ENCODE measurements at places on chromosomes 2 and 18.

DNA sequence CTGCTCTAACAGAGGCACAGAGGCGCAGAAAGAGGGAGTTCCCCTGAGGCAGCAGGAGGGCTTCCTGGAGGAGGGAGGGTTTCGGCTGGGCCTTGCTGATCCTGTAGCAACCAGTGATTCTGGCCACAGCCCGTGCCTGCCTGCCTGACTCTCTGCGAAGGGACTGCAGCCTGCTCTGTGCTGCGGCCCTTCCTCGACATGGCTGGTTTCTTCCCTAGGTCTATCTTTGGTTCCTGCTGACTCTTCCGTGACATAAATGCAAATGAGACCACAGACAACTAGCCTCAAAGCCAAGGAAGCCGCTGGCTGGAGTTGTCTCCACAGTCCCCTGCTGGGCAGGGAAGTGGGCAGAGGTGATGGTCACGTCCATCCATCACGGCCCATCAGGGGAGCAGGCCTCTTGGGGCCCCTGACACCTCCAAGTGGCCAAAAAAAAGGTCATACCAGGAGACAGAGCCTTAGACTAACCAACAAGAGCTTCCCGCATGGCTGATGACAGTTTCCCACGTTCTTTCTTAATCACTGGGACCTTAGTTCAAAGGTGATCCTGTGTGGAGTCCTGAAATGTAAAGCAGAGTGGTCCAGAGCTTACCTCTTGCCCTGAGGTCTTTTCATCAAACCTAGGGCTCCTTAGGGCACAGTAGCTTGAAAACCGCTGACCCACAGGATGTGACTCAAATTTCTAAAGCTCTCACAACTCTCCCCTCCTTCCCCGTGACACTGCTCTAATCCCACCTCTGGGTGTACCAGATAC lies 55.3 kb downstream of the HS1BP3 start:
- DNase-seq: peak; percentile 71

GRCh38 chr2:231685349-231686191 lies 22.8 kb upstream of the PTMA start:
- DNase-seq: peak; percentile 84

DNA sequence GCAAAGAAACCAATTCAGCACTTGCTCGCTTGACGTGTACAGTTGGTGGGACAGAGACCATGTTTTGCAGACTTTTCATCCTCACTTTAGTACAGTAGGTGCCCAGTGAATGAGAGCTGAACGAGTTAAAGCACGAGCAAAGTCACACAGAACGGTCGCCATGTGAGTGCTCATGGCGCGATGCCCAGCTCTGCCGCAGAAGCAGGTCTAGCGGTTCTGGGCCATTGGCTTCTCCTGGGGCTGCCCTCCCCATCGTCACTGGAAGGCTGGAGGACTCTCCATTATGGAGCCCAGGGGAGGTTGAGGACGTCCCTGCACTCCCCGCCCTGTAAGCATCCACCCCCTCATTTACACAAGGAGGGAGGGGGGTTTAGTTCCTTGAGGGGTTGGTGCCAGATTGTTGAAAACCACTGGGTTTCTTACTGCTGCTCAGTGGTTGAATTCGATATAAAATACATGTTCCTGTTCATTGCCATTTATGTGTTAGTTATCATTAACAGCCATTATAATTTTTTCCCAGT lies 24.9 kb downstream of the PTGR3 start:
- no peak for DNase-seq

DNA sequence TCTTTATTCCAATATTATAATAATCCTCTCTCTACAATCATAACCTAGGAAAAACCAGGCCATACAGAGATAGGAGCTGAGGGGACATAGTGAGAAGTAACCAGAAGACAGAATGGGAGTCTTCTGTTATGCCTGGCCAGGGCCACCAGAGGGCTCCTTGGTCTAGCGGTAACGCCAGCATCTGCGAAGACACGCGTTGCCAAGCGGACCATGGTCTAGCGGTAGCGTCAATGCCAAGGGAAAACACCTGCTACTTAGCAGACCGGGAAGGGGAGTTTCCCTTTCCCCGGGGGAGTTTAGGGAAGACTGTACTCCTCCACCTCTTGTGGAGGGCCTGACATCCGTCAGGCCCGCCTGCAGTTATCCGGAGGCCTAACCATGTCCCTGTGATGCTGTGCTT lies 36.6 kb downstream of the ARL6IP6 start:
- peak; percentile 8 for DNase-seq

DNA sequence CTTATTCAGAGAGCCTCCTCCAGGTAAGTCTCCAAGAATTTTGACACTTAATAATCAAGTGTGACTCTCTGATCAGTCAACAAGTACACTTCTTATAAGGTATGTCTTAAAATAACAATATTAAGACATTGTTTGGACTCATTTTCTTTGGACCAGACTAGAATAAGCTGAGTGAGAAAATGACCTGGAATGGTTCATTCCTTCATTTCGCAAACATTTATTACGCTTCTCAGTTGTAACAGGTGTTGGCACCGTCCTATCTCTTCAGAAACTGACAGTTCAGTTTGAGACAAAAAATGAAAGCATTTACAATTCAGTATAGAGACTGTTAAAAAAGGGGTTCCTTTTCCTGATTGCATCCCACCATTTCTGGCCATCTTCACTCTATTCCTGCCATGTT lies 46.6 kb downstream of the TSPYL6 start:
- no peak for DNase-seq

DNA sequence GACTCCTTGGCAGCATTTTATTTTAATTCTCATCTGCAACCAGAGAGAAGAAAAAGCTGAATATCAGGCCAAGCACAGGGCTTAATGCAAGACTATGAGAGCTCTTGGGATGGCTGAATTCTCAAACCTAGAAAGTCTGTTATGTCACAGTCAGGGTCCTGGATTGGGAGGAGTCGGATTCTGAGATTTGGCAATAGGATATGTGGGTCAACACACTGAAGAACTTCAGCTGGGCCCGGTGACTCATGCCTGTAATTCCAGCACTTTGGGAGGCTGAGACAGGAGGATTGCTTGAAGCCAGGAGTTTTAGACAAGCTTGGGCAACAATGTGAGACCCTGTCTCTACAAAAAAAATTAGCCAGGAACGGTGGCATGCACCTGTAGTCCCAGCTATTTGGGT lies 102.4 kb downstream of the COL3A1 start:
- DNase-seq: no peak

- no peak for DNase-seq
Observed at GRCh38 chr2:186771850-186772463, 77.0 kb downstream of the ZSWIM2 start.

DNA sequence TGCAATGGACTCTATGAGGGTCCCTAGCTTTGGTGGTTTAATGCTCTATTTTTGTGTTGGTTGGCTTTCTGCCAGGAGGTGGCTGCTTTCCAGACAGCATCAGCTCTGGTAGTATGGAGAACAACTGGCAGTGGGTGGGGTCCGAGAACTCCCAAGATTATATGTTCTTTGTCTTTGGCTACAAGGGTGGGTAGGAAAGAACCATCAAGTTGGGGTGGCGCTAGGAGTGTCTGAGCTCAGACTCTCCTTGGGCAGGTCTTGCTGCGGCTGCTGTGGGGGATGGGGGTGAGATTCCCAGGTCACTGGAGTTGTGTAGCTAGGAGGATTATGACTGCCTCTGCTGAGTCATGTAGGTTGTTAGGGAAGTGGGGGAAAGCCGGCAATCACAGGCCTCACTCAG lies 976.1 kb upstream of the GYPC start:
- DNase-seq: no peak

- DNase-seq: no peak
Observed at GRCh38 chr2:144281476-144281875, 238.4 kb downstream of the ZEB2 start.

DNA sequence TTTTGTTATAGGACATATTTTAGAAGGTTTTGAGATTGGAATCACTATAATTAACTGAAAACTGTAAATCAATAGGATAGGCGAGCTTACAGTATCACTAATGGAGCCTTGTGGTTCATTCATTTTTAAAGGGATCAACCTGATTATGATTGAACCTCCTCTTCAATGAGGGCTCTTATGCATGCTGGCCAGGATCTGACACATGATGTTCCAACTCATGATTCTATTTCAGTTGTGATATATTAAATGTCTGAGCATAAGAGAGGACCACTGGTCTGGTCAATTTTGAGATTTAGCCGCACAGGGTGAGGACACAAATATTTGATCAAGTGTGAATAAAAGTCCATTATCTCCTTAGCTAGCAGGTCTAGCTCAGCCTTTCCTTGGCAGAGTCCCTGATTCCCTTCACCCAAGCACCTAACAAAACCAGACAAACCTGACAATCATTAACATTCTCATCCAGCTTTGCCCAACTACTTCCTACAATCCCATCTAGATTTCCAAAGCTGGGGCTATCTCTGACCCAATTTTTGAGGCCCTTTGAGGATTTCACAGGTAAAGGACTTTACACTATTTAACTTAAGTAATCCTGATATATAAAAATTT lies 6.9 kb upstream of the MAP4K4 start:
- DNase-seq: no peak

- peak; percentile 88 for DNase-seq
Observed at GRCh38 chr2:144524118-144525009, 4.4 kb upstream of the ZEB2 start.

DNA sequence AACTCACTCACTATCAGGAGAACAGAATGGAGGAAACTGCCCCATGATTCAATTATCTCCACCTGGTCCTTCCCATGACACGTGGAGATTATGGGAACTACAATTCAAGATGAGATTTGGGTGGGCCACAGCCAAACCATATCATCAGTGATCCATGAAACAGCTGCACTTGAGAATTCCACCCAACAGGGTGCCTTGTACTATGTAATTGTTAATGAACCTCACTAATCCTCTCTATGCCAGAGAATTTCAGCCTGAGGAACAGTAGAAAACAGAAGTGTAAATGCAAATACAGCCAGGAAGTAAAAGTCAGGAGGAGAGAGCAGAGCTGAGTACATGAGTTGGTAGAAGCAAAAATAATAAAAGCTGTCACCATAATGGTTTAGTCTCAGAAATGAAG lies 261.4 kb downstream of the EPHA4 start:
- DNase-seq: no peak

- no peak for DNase-seq
Observed at GRCh38 chr2:188024811-188025210, 266.9 kb upstream of the GULP1 start.

DNA sequence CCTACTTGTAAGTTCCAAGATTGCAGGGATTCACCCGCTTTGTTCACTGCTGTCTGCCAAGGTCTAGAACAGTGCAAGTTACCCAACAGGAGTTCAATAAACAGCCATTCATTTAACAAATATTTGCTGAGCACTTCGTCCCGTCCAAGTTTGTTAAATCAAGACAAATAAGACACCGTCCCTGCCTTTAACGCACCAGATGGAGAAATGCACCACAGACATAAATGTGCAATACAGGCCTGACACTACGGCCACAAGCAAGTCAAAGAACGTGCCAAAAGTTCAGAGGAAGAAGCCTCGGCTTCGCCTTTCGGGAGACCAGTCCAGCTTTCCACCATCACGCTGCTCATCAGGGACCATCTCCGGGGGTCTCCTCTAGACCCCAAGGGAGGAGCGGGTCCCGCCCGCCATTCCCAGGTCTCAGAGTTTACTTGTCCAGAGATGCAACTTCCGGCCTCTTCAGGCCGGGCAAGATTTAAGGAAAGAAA lies 429 bp downstream of the C2orf76 start:
- DNase-seq: no peak

DNA sequence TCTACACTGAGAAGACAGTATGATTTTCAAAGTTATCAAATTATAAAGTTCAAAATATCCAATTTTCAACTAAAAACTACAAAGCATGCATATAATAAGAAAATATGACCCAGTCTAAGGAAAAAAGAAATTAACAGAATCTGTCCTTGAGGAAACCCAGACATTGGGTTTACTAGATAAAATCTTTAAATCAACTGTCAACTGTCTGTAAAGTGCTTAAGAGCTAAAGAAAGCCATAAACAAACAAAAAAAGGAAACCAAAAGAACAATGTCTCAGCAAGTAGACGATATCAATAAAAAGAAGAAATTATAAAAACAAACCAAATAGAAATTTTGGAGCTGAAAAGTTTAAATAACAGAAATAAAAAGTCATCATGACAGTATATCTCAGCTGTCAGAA lies 10.5 kb upstream of the ABCB11 start:
- no peak for DNase-seq

GRCh38 chr2:241459520-241459919 lies 48.9 kb downstream of the STK25 start:
- no peak for DNase-seq

- peak; percentile 15 for DNase-seq
Observed at GRCh38 chr2:63589148-63589958, 590 bp downstream of the MDH1 start.

DNA sequence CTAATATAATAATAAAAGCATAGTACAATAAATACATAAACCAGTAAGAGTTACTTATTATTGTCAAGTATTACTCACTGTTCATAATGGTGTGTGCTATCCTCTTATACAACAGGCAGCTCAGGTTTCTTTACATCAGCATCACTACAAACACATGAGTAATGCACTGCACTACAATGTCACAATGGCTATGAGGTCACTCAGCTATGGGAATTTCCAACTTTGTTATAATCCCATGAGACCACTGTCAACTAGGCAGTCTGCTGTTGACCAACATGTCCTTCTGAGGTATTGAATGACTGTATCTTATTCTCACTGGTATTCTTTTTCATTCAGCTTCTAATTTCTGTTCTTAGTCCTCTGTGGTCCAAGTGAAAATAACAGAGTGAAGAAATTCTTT lies 250.4 kb upstream of the DSEL start:
- DNase-seq: no peak

DNA sequence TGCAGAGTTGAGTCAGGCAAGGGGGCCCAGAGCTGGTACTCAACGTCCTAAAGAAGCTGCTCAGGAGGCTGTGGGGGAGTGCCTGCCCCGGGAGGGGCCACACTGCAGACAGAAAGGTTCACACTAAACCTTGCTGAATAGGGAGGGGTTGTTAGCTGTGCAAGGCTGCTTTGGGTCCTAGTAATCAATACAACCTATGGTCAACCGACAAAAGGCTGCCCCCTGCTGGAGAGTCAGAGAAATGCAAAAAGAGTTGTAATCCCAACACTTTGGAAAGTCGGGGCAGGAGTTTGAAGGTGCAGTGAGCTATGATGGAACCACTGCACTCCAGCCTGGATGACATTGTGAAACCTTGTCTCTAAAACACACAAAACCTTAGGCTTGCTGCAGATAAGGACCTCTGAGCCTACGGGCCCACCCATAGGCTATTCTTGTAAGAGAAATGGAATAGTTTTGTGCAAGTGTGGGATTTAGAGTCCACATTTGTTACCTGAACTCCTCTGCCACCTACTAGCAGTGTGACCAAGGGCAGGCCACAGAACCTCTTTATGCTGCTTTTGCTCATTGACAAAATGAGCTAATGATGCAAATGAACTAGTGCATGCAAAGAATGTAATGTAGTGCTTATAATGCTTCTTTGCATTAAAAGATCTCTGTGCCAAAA lies 81.5 kb downstream of the PRPF40A start:
- peak; percentile 60 for DNase-seq

DNA sequence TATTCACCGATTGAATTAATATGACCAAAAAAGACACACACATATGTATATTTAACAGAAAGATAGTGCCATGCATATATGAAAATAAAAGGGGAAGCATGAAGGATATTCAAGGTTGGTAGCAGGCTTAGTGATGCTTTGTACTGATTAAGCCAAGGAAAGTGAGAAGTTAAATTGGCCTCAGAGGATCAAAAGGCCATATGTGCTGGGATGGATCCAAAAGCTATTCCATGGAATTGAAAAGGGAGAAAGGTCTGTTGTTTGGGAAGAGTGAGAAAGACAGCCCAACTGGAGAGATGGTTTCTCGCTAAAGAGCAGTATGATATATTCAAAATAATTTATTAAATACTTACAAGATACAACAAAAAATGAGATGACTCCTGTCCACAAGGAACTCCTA lies 65.9 kb downstream of the INSIG2 start:
- no peak for DNase-seq

- DNase-seq: no peak
Observed at GRCh38 chr18:41009926-41010325, 945.1 kb upstream of the PIK3C3 start.

- DNase-seq: peak; percentile 9
Observed at GRCh38 chr2:238233625-238234024, 6.2 kb downstream of the HES6 start.

All from H7 (cell line).